ENCODE measurements at places on chromosomes 2 and 18.

DNA sequence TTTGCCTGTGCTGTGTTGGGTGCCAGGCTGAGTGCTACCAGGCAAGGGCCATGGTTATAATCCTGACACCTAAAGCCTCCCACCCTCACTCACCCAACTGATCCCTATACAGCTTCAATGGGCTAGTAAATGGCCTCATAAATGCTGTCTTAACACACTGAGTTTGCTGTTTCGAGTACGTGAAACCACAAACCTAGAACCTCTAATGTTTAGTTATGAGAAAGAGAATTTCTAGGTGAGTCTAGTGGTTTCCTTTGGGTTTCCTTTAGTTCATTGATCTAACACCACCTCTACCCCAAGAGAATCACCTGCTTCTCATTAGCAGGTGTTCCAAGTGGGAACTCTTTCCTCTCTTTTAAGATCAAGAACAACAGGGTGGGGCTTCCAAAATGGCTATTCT lies 172.0 kb downstream of the MC4R start:
- no peak for ATAC-seq

DNA sequence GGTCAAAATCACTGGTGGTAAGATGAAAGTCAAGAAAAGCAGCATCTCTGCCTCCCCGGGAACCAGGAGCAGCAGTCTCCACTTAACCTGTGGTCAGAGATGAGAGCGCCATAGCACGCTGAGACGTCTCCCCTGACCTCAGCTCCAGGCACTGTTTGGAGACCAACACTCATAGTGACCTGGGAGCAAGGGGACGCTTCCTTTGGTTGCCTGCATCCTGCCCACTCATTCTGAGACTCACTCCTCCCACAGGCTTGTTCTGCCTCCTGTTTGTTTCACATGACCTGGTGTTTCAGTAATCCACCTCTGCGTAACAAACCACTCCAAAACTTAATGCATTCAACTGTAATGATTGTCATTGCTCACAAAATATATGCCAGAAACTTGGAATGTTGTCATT lies 139.3 kb downstream of the ACOXL start:
- peak; percentile 81 for ATAC-seq

GRCh38 chr18:955384-956066 lies 50.9 kb downstream of the ADCYAP1 start:
- ATAC-seq, result no peak

DNA sequence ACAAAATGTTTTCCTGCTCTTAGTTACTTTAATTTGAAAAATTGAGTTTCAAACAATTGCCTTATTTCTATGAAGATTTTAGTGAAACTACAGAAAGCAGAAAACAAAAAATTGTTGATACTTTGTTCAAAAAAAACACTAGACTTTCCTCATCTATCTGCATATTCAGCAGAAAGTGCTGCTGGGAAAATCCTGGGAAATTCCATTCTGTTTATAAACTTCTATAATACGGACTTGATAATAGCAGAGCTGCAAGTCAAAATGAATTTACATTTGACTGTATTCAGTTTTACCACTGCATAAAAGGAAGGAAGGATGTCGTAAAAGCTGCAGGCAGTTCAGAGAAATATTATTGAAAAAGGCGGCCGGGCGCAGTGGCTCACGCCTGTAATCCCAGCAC lies 24.9 kb upstream of the ERICH2 start:
- ATAC-seq, result no peak

DNA sequence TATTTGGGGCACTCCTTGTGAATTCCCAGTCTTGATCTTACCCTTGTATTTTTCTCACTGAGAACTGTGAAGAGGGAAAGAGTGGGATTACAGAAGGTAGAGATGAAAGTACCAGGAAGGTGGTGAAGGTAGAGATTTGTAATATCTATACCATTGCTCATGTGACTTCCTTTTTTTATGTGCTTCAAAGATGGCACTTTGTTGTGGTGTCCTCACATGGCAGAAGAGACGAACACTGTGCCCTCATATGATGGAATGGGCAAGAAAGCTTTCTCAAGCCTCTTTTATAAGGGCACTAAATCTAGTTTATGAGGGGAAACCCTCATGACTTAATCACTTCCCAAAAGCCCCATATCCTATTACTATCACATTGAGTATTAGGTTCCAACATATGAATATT lies 28.9 kb upstream of the PPM1B start:
- ATAC-seq, result no peak

DNA sequence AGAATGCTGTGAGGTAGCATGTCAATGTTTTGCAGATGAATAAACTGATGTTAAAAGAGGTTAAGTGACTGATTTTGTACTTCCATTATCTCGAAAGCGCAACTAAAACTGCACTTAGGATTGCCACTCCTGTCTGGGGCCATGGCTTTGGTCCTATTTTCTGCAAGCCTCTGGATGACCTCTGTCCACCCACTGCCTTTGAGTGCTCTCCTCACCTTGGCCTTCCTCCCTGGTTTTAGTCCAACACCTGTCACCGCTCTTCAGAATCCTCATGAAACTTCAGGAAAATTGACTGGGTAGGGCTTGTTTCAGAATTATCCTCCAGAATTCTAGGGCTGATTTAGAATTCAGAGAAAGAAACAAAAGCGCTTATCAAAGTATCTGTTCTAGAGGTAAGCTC lies 51.1 kb upstream of the HNMT start:
- no peak for ATAC-seq

DNA sequence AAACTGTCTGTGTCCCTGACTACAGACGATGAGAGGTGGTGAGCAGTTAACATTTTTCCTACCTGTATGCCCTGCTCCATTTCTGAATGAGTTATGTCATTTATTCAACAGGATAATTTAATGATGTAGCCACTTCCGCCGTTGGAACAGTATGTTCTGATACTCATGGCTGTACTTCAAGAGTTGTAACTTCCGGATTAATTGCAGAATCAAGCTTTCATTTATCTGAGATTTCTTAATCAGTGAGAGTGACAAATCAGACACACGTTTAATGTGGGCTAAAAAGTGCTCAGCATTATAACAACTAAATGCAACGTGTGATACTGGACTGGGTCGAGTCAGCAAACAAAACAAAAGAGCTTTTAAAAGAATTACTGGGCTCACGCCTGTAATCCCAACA lies 107.7 kb downstream of the KCTD1 start:
- no peak for ATAC-seq

- ATAC-seq, result peak; percentile 19
Measured at GRCh38 chr2:176817061-176817565, 395.5 kb upstream of the HNRNPA3 start.

DNA sequence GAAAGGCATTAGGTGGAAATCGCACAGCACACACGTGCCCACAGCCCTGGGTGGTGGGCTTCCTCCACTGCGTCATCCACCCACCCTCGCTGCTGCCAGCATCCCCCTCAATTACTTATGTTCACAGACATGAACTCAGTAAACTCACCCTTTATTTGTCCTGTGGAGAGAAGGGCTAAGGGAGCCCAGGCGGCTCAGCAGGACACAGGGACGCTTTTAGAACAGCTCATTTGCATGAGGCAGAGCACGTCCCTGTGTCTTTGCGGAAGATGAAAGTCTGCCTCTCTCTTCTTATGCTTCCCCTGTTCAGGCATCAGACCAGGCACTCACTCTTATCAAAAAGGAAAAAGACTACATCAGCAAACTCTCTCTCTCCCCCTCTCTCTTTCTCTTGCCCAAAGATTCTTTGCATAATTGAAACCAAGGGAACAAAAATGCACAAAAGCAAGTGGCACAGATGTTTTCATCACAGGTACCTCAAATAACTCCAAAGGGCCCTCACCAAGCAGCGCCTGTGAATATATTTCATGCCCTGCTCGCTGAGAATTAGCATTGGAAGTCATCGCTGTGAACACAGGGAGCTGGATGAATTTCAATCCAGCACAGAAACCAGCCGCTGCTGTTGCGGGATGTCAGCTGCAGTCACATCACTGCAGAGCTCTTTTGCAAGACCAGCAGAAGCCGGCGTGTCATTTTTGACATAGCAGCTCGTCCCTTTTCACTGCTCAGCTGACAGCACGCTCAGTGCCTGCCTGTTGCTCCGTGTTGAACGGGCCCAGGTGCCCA lies 376.3 kb upstream of the MYT1L start:
- no peak for ATAC-seq

DNA sequence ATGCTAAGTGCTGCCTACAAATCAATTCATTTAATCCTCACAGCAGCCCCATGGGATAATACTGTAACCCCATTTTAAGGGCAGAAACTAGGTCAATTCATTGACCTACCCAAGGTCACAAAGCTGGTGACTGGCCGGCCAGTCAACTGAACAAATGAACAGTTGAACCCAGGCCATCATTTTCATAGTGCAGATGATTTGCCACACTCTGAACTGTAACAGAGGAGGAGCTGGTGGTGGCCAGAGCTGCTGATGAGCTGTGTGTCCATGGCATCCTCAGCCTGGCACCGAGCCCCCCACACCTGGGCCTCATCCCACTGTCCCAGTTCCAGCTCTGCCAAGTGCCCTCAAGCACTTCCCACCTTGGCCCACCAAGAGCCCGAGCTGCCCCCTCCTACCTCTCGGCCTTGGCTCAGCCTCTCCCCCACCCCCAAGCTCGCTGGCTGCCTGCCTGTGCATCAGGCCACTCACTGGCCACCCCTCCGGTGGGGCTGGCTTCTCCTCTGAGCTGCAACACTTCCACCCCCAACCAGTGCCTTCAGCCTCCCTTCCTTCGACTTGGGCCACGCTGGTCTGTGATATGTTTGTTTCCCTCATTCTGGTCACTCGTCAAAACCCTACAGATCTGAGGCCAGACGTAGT lies 58.4 kb downstream of the ATOH8 start:
- no peak for ATAC-seq

- ATAC-seq, result no peak
Measured at GRCh38 chr2:107817378-107817777, 9.3 kb upstream of the RGPD4 start.

DNA sequence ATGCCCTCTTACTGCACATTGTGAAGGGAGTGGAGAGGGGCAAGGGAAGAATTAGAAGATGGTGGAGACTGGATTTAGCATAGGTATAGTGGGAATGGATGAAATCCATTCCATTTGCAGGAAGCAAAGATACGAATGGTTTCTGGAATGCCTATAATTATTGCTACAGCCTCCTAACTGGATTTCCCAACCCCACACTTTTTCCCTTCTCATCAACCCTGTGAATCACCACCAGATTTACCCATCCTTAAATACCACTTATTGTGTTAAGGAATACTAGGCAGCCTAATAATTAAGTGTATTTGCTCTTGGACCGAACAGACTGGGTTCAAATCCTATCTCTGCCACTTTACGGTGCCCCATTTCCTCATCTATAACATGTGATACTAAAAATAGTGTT lies 39.3 kb upstream of the CREB1 start:
- no peak for ATAC-seq

DNA sequence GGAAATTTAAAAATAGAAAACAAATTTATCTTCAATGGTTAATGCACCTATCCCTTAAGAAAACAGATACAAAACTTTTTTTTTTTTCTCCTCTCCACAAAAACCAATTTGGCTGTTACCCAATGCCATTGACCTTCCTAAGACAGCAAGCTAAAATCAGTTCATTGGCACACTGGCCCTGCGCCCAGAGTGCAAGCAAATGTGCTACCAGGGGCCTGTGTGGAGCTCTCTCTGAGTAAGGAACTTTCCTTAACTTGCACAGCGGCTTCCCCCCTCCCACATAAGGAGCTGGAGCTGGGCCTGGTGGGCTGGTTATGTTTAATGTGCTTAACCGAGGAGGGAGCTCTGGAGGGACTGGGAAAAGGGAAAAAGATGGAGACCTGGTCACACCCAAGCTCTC lies 17.6 kb upstream of the POU3F3 start:
- no peak for ATAC-seq

DNA sequence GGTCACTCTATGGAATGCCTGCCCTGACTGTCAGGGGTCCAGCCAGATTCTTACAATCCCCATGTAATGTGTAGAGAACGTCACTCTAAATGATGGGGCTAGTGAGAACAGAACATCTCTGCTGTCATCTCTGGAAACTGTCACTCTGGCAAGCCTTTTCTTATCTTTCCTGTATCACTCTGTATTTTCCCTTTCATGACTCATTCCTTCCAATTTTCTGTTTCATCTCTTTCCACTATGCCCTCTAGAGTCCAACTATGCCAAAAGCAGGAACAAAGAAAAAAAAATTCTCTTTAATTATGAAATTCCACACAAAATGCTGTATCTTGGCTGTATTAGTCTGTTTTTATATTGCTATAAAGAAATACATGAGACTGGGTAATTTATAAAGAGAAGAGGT lies 608.8 kb downstream of the ADCYAP1 start:
- ATAC-seq, result no peak

Data from activated T-helper 17 cell treated with anti-CD3 and anti-CD28 coated beads, Interleukin-2, amount 50 U/mL, for 72 hours (primary cell).